ENCODE measurements at places on chromosomes 12 and 14.

- no peak for DNase-seq
Measured at GRCh38 chr12:111905502-111905901, 63.5 kb downstream of the MAPKAPK5 start.

DNA sequence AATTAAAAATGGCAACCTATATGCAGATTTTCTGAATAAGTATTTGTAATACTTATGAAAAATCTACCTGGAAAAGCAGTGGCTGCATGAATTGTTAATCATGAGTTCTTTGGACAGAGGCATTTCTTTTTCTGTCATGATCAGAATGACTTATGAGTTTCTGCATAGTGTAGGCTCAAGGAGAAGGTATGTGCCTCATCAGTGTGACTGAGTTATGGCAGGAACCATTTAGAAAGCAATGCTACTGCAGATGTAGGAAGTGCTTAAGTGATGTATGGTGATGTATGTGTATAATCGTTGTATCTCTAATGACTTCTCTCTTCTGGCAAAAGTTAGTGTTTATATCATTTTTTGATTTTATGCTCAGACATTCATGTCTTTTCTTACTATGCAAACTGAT lies 816.4 kb upstream of the FBXO33 start:
- no peak for DNase-seq

DNA sequence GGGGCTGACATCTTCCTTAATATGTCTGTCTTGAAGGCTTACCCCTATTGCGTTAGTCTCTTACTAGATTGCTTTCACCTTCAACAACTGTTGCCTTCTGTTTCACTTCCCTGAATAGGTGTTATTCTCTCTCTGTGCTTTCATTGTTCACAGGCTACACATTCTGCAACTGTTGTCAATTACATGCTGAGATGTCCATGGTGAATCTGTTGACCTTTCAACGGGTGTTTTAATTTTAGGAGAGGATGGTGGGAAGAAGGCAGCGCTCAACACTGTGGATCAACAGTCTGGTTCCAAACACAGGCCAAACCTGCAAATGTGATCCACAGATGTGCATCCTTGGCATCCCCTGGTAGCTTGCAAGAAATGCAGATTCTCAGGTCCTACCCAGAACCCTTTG lies 101.9 kb downstream of the DACT1 start:
- no peak for DNase-seq

- DNase-seq, result no peak
Measured at GRCh38 chr12:121823101-121823726, 19.4 kb downstream of the SETD1B start.

DNA sequence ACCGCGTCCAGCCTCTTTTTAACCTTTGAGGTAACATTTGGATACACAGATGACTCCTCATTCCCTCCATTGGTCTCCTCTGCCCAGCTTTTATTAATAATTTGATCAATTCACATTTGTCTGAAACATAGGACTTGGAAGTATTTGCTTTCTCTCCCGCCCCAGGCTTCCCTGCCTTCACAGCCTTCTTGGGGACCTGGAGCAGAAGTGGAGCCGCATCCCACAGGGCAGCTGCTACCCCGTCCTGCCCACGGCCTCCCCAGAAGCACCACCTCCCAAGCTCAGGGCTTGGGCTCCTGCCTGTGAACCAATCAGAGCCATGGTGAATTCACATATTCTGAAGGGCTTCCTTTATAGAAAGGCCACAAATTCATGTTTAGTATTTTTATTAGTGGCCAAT lies 97.6 kb downstream of the PIWIL1 start:
- no peak for DNase-seq

DNA sequence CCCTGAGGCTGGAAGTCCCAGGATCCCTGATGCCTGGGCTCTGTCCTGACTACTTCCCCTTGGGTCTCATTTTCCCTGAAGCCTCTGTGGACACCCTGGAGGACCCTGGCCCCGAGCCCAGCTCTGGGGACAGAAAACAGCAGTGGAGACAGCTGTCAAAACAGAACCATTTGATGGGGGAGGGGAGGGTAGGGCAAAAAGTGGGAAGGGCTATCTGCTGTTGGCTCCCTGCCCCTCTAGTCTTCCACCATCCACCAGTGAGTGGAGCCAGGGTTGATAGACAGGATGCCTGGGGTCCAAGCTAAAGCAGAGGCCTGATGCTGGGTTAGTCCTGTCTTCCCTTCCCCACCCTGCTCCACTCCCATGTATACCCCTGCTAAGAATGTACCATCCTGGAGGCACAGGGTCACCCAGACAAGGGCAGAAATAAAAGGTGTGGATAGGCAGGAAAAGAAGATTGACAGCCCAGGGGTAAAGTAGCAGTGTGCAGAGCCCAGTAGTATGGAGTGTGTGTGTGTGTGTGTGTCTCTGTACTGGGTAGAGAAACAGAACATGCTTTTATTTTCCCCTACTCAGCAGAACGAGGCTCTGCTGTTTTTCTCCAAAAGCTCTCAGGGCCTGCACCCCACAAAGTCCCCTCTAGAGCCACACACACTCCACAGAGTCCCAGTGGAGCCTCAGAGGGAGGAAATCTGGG lies 9.8 kb downstream of the ZNF385A start:
- no peak for DNase-seq

DNA sequence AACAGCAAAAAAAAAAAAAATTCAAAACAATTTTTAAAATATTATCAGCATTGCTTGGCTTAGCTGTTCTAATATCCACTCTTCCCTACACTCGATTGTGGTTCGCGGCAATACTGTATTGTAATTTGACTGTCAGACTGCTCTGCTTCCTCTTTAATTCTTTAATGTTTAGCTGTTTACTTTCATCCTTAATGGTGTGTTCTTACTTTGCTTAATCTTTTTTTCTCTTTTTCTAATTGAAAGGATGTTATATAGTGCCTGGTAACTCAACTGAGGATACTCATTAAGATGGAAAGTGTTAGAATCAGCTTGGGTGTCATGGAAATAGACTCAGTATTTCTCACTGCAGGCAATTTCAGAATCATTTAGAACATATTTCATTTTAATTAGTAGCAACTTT lies 2.0 kb downstream of the ANO4 start:
- DNase-seq, result no peak

GRCh38 chr14:94127330-94127729 lies 2.1 kb downstream of the IFI27L2 start:
- DNase-seq, result no peak

DNA sequence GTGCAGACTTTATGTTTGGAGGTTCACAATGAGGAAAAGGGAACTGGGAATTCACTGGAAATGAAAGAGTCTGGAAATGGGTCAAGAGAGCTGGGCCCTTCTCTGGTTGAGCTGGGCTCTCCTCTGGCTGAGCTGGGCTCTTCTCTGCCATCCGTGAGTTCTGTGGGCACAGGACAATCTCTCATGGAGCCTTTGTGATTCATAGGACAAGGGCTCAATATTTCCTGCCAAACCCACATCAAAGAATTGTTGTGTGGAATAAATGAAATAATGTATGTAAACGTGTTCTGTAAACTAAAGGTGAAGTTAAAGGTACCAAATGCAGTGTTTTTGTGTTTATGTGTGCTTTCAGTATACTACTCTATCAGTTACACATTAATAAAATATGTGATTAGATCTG lies 95.5 kb upstream of the OVCH1 start:
- DNase-seq, result no peak

- no peak for DNase-seq
Measured at GRCh38 chr12:86513226-86513625, 257.0 kb upstream of the MGAT4C start.

GRCh38 chr12:2212971-2213869 lies 160.4 kb downstream of the CACNA1C start:
- no peak for DNase-seq

DNA sequence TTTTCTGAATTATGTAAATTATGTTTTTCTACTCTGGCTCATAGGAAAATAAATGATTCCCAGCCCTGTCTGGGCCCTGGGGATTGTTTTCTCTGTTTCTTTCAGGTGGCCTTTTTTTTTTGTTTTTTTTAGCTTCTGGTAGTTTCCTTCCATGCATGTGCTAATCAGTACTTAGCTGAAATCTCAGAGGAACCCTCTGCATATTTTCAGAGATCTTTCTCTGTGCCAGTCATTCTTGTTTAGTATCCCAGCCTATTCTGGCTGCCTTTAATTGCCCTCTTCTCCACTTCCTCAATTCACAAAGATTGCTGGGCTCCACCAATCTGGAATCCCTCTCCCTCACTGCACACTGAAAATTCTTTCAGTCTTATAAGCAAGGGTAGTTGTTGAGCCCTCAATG lies 46.9 kb downstream of the CNOT2 start:
- DNase-seq, result no peak

- DNase-seq, result no peak
Measured at GRCh38 chr14:77105145-77105939, 7.3 kb downstream of the CIPC start.

GRCh38 chr14:100899884-100900771 lies 3.4 kb downstream of the RTL1 start:
- no peak for DNase-seq

GRCh38 chr12:24879644-24880043 lies 69.3 kb downstream of the BCAT1 start:
- DNase-seq, result no peak

DNA sequence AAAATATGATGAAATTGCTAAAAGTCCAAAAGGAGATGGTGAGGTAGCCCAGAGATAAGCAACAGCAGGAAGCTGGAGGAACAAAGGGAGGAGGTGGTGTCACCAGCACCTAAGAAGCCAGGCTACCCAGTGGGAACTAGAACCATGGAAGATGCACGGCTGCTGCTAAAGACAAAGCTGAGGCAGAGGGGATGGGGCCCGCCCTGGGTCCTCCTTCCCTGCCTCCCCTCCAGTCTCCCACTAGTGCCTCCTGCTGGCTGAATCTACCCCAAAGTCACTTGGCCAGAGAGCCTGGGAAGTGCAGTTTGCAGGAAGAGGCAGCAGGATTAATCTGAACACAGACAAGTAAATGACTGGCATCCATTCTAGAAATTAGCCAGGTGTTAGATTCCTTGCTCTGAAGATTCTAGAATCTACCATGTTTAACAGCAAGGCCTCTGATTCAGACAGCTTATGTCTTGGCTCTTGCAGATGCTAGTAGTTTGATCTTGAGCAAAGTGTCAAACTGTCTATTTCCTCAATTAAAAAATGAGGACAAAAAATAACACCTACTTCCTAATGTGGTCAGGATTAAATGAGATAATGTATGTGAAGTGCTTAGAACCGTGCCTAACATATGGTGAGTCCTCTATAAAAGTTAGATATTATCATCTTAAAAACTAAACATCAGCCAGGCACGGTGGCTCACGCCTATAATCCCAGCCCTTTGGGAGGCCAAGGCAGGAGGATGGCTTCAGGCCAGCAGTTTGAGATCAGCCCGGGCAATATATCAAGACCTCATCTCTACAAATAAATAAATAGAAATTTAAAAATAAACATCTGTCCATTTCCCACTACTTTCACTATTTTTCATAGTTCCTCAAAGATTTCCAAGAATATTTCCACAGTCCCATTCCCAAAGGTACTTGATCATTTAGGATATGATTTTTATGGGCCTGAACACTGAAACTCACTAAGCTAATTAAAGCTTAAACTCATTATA lies 5.8 kb upstream of the LRP10 start:
- no peak for DNase-seq

- no peak for DNase-seq
Measured at GRCh38 chr12:4039931-4040330, 166.7 kb upstream of the PARP11 start.

DNA sequence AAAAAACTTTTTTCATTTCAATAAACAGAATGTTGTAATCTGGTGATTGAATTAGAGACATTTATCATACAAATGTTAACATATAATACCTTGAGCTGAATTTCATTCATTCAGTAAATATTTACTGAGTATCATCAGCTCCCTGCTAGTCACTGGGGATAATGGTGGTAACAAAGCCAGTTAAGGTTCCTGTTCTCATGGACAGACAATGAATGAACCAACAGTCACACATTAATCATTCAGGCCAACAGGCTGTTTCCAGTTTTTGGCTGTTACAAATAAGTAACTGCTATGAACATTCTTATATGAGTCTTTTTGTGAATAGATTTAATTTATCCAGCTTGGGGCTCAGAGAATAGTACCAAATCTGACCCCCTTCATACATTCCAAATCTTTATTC lies 13.5 kb downstream of the EXD2 start:
- DNase-seq, result no peak

GRCh38 chr12:128690641-128691040 lies 133.1 kb downstream of the SLC15A4 start:
- DNase-seq, result no peak

DNA sequence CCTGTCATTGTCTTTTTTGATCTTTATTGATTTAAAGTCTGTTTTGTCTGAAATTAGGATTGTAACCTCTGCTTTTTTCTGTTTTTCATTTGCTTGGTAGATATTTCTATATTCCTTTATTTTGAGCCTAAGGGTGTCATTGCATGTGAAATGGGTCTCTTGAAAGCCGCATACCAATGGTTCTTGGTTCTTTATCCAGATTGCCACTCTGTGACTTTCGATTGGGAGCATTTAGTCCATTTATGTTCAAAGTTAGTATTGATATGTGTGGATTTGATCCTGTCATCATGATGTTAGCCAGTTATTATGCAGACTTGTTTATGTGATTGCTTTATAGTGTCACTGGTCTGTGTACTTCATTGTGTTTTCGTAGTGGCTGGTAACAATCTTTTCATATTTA lies 29.8 kb upstream of the PLBD1 start:
- no peak for DNase-seq

GRCh38 chr14:77565994-77566305 lies 50.5 kb downstream of the SPTLC2 start:
- DNase-seq, result no peak

GRCh38 chr14:28323366-28323765 lies 443.2 kb upstream of the FOXG1 start:
- DNase-seq, result no peak

DNA sequence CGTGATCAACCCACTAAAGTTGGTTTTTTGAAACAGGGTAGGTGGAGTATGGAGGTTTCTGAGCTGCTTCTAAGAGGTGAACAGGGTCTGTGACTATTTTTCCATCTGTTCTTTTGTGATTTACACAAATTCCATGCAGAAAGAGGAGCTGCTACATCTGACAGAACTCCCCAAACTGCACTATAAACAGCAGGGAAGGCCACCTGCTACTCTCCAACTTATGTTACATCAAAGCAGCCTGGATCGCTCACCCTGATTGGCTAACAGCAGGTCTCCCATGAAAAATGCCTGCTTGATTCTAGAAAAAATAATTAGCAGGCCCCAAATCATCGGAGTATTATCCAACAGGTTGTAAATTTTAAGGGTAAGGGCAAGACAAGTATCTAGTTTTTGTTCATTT lies 282.9 kb upstream of the FLRT2 start:
- DNase-seq, result no peak

DNA sequence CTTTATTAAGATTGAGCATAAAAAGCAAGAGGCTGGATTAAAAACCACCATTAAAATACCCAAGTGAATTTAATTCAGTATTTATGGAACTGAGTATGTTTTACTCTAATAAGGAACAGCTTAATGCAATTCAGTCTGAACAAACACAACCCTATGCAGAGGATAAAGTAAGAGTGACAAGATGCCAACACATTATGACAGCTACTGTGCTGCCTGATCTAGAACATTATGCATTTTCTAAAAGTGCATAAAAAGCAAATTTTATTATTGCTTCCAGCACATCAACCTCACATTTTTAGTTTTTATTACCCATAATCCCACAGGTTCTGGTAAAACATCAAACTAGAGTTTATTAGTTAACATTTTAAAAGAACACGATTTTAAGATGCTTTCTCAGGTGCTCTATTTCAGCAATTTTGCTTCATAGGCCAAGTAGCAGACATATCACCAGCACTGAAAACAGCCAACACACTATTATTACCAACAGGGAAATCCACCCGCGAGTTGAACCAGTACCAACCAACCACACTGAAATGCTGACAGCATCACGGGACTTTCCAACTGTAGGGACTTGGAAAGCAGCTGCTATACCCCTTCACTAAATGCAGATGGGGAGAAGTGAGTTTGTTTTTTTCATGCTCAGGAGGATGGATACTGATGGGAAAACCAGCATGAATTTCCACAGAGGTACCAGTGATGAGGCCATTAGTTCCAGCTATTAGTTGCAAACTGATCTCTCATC lies 372.1 kb downstream of the KCNH5 start:
- no peak for DNase-seq
